NCI-H1417 treated with DMSO at 0.1 percent for 48 hours (cell line): ENCODE measurements at places on chromosomes 3 and 15.

DNA sequence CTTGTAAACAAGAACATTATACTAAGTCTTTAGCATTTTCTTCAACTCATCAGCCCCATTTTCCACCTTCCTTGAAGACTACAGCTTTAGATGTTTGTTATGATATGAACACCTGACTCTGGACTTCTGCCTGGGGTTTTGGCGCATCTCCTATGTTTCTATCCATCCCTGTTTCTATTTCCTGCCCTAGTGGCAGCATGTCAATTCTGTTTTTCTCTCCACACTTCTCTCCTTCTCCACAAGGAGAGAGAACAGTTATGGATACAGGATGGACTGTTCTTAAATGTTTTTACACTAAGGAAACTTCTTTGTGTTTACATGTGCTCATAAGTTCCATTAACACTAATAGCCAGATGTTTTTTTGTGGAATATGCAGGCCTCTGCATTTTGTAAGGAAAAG is 423.3 kb upstream of the IL12A start:
- no peak for DNase-seq

DNA sequence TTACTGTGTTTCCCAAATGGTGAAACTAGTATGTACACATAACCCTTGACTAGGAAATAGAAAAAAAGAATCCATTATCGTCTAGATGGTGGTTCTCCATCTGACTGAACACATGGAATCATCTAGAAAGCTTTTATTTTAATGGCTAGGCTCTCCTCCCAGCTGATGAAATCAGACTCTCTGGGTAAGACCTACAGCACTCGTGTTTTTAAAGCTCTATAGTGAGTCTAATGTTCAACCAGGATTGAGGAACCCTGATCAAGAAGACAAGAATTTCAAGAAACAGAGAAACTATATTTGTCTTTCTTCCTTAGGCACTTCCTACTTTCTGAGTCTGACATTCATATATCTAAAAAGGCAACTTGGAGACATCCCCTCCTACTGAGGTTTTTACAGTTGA is 118.8 kb downstream of the TMCO5A start:
- DNase-seq, result no peak

DNA sequence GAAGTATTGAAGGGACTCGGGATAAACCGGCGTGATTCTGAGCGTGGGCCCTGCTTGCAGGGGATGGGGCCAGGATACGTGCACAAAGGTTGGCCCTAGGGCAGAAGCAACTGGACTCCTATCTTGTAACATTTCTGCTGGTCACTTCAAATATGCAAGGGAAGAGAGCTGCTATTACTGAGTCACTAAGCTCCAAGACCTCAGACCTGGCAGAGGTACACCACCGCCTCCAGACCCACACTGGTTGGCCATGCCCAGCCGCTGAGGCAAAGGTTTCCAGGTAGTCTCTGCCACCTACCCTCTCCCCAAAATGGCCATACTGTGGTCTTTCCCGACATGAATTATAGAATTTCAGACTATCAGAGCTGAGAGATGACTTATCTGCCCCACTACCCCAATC is 13.4 kb upstream of the STRA6 start:
- no peak for DNase-seq

DNA sequence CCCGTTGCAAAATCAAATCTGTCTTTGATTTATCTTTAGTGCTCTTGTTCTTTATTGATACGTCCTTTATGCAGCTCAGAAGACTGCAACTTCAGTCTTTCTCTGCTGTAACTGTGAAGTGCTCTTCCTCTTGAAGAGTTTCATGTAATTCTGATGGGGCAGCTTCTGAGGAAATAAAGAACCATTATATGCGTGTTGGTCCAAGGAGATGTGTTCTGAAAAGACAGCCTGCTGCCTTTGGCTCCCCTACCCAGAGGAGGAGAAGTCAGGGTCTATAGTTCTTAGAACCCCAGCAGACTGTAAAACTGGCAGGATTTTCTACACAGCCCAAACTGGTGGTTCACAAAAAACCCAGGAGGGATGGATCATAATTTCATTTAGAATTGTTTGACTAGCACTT is 22.4 kb upstream of the ABHD10 start:
- DNase-seq, result no peak

- no peak for DNase-seq
Measured at GRCh38 chr3:65107174-65107573, 419.4 kb upstream of the ADAMTS9 start.

GRCh38 chr3:110579840-110580550 is 491.6 kb upstream of the NECTIN3 start:
- DNase-seq, result no peak

DNA sequence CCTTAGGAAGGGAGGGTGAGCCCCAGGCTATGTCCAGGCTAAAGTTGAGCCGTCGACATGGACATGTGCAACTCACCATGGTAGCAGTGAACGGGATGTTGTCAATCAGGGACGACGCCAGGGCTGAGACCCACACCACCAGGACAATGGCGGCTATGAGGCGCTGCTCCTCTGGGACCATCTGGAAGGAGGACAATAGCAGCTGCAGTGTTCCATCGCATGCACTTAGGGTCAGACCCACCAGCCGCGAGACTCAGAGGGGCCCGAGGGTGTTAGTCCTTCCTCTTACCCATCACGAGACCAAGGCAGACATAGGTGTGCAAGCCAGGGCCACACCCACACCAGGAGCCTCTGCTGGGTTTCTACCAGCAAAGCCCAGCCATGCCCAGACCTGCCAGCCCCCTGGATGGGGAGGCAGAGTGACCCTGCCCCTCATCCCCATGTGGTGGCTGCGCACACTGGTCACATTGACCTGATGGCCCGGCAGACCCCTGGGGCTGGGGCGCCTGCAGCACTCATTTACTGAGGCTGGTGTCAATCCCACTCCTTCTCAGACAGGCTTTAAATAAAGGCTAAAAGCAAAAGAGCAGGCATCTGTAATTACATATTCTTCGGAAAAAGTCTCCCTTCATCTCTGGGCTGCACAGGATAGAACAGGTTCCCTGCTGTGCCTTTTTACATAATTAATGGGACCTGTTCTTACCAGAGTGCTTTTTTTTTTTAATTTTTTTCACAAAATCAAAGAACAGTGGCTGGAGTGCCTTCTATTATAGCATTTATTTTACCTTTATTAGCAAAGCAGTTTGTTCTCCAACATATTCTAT is 227.8 kb downstream of the OCA2 start:
- no peak for DNase-seq

DNA sequence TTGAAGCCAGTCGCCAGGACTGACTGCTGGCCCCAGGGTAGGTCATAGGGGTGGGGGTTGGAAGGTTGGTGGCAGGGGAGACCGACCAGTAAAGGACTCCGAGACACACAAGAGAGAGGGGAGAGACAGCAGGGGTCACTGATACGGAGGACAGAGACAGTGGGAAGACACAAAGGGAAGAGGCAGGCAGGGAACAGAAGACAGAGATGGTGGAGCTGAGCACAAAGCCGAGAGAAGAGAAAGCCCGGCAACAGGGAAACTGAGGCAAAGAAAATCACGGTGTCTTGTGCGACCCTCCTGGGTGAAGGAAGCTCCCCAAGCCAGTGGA is 510 bp downstream of the RASL12 start:
- no peak for DNase-seq
